T follicular helper cell (primary cell): ENCODE measurements at places on chromosomes 2 and 18.

- no peak for DNase-seq
Observed at GRCh38 chr18:79423211-79424007, 27.7 kb downstream of the NFATC1 start.

- no peak for DNase-seq
Observed at GRCh38 chr18:24602201-24602600, 141.8 kb downstream of the HRH4 start.

DNA sequence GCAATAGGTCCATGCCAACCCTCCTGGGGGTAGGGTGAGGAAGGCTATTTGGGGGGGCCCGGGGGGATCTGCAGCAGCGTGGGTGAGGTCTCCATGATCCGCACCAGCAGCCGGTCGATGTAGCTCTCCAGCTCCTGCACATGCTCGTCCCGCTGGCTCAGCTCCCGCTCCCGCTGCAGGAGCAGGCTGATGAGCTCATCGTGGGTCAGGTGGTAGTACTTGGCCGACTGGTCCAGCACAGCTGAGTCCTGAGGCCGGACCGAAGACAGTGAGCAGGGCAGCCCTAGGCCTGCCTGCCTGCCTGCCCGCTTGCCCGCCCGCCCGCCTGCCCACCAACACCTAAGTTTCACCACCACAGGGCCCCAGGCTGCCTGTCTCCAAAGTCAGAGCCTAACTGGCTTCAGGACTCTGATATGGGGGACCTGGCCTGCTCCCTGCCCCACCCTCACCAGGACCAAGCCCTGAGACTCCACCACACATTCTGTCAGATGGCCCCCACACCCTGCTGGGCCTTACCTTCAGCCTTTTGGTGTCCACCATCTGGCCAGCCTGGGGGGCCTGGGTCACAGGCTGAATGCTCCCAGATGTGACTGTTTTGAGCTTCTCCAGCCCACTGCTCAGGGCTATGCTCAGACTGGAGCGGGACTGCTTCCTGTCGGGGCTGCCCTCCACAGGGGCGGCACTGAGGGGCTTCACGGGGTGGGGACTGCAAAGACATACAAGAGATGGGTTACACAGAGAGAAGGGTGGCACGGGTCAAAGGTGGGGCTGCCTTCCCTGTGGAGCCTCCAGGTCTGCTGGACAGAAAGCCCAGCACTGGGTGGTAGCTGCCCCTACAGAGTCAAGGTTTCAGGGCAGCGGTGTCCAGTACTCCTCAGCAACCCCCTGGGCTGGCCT is 4.2 kb upstream of the SFXN5 start:
- DNase-seq, result no peak

GRCh38 chr2:763766-764525 is 86.7 kb upstream of the TMEM18 start:
- no peak for DNase-seq

- no peak for DNase-seq
Observed at GRCh38 chr2:207035875-207036274, 96.6 kb downstream of the CPO start.

GRCh38 chr2:164813535-164813934 is 28.1 kb downstream of the COBLL1 start:
- no peak for DNase-seq

DNA sequence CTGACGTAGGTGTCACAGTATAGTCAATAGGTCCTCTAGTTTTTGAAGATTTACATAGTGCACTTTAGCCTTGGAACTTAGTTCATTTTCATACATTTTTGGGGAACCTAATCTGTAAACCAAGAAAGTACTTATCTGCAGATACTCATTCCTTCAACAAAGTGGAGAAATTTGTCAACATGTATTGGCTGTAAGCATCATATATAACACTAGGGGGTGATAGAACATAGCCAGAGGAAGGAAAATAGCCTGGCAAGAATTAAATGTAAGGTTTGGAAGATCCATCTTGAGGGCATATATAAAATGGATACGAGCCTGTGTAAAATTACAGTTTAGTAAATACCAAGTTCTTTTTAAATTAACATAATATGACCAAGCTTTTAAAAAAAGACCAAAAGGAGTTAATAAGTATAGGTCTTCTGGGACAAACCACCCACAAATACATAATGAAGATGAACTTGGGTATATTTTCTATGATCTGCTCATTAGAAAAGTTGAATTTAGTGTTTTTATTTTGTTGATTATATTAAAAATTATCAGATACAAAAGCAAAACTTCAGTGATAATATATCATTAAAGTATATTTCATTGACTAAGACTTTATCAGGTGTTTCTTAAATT is 18.2 kb downstream of the RPL37A start:
- no peak for DNase-seq

DNA sequence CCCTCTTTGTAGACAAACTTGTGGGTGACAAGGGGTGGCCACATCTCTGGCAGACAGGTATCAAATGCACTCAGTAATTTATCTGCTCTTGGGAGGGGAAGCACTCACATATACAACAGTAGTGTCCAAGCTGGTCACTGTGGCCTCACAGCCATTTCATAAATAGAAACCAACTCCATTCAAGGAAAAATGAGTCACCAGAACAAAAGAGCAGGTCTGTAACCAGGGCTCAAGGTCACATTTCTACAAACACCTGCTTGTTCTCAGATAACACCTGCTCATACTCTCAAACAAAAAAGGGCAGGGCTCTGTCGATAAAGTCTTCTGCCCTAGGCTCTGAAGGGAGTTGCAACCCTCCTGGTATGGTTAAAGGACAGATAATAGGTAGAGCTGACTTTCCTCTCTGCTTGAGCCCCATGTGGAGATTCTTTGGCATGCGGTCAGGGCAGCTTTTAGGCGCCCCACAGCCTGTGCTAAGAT is 459.0 kb downstream of the BCL11A start:
- no peak for DNase-seq
